GF-D8 (cell line): ENCODE measurements at places on chromosomes 1 and 21.

GRCh38 chr1:178399177-178399728 is 97.5 kb downstream of the CLEC20A start:
- DNase-seq: no peak

DNA sequence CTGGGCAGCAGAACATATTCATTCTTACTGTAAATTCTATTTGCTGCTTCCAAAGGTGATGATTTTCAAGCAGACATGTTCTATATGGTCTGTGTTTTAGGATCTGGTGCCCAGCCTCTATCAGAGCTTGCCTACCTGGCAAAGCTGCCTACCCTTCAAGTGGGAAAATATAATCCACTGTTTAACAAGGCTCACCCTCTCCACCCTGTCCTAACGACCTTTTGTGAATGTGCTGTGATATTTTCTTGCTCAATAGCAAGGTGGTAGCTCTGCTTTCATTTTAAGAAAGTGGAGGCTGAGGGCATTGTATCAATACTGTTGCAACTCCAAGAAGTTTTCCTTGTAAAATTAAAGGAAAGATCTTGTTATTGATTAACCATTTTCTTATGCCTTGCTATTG is 26.0 kb upstream of the AGO1 start:
- DNase-seq: no peak

DNA sequence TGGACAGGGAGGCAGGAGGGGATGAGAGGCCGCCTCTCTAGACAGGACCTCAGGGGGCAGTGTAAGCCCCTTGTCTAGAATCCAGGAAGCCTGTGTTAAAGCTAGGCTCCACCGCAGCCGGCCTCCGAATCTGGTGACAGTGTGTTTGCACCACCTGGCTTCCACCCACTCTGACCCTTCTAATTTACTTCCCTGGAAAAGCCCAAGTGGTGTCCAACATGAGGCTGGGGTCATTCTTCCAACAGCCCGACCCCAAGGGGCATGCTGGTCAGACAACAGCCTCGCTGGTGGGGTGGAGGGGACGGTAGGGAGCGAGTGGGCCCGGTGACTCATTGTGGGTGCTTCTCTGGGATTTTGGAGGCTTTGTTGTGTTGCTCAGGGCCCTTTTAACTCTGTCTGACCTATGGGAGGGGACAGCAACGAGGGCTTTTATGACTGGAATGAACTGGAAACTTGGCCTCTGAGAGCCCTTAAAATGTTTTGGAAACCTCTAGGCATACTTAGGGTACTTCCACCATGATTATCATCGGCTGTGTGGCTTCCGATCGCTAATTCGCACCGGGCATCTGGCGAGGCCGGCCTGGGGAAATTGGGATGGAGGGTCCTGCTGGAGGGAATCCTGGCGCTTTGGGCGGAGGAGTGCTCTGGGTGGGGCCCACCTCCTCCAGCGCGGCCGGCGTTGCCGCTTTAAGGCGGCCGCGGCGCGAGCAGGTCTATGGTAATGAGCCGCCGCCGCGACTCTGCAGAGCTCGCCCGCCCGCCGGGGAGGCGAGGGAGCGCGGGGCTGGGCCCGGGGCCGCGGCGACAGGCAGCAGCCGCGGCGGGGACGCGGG is at the start of gene CELSR2:
CELSR2 (plus strand) TSS at position 743 of the 833 bp plus-strand sequence. CDS start 541 bp downstream, outside the sequence.
- no peak for DNase-seq

GRCh38 chr1:220044678-220045355 is 1.5 kb downstream of the EPRS1 start:
- DNase-seq: peak; percentile 23

- DNase-seq: no peak
These were observed 11.8 kb downstream of the NFYC start for GRCh38 chr1:40703316-40703715.

DNA sequence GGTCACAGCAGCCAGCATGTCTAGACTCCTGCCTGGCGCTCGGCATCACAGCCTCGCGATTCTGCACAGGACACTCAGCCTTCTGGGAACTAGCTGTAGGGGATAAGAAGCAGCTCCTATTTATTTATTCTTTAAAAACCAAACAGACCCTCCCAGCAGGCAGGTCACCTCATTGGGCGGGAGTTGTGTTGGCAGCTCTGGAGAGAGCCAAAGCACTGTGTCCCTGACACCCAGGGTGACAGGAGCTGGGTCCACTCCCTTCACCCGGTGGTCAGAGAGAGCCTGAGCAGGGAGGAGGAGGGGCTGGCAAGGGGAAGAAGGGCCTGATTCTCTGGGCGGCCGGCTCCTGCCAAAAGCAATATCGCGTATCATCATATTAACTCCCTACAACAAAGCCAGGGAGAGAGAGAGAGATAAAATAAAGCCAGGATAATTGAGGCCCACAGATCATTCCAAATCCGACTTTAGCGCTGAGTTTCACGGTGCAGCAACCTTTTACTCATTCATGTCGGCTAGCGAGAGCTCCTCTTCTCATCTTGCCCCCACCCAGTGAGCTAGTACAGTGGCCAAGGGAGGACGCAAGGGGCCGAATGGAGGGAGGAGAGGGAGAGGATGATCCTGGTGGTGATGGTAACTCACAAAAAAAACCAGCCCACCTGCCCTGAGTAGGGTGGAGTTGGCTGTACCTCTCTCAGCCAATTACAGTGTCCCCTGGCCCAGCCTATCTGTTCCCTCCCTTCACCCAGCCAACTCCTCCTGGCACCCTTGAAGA is 79.8 kb upstream of the IFFO2 start:
- no peak for DNase-seq

- DNase-seq: no peak
These were observed 82.1 kb downstream of the TTC3 start for GRCh38 chr21:37155186-37155585.

- DNase-seq: no peak
These were observed at the start of gene KLHDC7A for GRCh38 chr1:18480315-18481189. Gene KLHDC7A (plus strand): TSS chr1:18480930. CDS start chr1:18480982, 52 bp downstream.
